ENCODE measurements at places on chromosomes 11 and 22.

GRCh38 chr11:60951606-60951903 is 421 bp downstream of the SLC15A3 start:
- DNase-seq = no peak

DNA sequence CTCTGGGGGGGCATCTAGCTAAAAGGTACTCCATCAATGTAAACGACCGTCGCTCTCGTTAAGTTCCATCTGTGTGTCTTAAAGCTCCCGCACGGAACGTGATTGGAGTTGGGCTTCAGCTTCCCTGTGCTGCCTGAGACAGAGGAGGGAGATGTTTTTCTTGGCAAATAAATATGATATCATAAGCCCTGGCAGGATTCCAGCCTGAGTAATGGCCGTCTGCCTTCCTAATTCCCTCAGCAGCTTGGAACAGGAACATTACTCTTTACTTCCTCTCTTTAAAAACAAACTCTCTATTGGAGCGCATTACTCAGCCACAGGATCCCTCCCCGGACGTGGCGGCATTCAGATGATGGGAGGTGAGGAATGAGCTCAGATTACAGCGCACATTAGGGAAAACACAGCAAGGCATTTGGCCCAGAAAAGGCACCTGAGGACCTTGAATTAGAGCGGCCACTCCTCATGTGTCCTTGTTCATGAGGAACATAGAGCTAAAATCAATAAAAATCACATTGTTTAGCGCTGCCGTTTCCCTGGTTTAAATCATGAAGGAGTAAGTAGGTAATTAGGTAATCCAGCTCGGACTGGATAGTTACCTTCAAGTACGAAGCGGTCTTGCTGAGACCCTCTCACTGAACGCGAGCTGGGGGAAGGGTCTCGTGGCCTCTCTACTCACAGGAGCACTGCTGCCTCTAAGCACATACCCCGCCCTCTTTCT is 230.4 kb downstream of the ST3GAL4 start:
- DNase-seq = peak; percentile 48

- DNase-seq = peak; percentile 63
Observed at GRCh38 chr11:287821-288477, 977 bp upstream of the PGGHG start.

DNA sequence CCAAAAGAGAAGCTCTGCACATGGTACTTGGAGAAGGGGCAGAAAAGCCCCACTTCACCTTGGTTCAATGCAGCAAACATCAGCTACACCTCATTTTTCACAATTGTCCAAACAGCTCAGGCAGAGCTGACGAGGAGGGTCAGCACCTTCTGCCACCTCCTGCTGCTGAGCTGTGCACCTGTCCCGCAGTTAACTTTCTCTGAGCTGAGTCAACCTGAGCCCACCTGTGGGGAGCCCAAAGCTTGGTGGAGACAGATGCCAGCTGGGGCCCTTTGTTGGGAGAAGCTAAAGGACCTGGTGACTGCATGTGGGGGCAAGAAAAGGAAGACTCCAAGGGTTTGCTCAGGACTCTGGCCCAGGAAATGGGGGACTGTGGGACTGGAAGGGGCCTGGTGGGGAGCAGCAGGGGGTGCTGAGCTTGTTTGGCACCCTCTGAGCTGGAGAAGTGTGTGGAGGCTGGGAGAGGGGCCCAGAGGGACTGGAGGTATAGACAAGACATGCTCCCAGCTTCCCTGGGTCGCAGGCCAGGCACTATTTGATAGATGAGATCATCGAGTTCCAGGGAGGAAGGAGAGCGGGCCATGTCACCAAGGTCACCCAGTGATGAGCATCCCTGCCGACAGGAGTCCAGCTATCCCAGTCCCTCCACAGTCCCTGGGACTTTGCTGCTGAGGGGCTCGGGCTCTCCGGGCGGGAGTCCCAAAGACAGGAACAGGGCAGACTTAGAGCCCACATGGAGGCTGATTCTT is 53.5 kb downstream of the KCNJ4 start:
- DNase-seq = no peak

GRCh38 chr22:42639541-42640241 is 710 bp downstream of the ATP5MGL start:
- no peak for DNase-seq

- no peak for DNase-seq
Observed at GRCh38 chr11:1393038-1393710, 3.4 kb downstream of the BRSK2 start.

- DNase-seq = no peak
Observed at GRCh38 chr22:31295831-31296657, 3.8 kb upstream of the PIK3IP1 start.

- DNase-seq = no peak
Observed at GRCh38 chr11:61699737-61700160, 19.6 kb downstream of the DAGLA start.

DNA sequence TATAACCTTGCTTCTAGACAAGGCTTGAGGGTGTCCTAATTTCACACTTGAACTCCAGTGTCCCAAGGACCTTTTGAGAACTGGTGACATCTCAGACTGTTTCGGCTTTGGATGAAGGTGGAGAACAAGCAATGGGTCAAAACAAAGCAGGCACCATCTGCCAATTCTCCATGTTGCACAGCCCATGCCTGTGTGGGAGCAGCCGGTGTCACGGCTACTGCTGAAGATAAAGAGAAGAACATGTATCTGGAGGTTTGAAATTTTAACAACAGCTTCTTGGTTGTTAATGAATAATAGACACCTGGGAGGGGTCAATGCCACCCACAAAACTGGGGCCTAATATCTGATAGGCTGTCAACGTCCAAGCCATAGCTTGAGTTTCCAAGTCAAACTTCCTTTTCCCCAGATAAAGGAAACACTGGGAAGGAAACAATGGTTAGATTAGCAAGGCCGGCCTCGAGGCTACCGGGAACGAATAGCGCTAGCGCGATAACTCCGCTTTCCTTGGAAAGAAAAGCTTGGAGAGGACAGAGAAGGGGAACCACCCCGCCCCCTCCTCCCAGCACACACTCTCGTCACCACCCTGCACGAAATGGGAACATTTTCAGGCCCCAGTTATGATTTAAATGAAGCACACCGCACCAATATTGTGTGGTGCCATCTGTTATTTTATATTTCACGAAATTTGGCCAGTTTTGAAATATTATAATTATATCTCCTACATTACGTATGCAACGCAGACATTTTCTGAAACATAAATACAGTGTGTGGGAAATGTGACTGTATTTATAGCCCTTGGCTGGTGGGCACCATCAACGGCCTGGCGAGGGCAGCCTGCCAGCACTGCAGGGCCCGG is 21.8 kb upstream of the OPCML start:
- DNase-seq = no peak

DNA sequence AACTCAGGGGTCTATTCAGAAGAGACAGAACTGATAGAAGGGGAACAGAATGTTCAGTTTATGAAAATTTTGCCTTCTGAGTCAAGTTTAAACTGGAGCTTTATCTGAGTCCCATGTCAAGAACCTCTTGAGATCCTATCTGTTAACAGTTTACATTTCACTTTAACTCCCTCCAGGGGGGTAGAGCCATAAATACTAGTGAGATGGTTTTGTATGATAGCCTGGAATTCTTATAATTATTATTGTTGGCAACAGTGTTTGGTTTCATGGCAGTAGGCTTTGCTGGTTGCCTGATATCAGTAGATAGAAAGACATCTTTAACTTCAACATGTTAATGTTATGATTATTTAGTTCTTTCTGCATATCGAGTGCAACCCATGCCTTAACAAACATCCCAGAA is 498.5 kb downstream of the INSC start:
- no peak for DNase-seq

DNA sequence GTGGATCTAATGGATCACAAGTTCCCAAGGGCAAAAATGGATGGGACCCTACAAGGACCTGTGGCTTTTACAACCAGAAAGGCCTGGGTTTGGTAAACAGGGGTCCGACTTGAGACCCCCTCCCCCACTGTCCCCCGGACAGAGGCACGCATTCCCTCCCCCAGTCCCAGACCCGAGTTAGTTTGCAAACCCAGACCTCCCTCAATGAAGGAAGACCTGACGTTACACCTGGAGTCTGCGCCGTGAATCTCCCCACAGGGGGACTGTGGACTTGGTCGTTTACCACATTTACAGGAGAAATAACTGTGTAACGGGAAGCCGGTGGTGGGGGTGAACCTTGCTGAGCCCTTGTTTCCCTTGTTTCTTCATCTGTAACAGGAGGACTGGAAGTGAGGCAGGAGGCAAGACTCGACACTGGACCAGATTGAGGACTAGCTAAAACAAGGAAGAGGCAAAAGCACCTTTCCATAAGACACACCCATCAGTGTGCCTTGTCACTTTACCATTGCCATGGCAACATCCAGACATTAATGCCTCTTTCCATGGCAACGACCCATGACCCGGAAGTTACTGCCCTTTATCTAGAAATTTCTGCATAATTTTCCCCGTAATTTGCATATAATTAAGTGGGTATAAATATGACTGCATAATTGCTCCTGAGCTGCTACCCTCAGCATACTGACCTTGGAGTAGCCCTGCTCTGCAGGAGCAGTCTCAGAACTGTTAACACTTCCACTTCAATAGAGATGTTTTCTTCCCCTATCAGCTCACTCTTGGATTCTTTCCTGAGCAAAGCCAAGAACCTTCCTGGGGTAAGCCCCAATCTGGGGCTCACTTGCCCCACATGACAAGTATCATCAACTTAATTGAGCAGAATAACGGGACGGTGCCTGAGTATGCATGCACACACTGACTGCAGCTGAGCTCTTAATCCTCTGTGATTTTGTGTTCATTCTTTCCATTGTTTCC is 25.4 kb downstream of the PDGFB start:
- DNase-seq = no peak

Measured in left lobe of liver (tissue), 2 donors.